Activated CD4-positive, alpha-beta T cell treated with anti-CD3 and anti-CD28 coated beads, Interleukin-2, amount 10 ng/mL, durations not matched to agents 7 days and 5 days (primary cell): ENCODE measurements at places on chromosomes 6 and 20. TPM values are rescaled to one million over a fixed set of nuclear protein-coding genes. Genes with fewer than 3 reads are reported as not detected.

The SPACA1 gene
- not detected for total RNA-seq

The FAM83D gene
- 22.5 TPM for total RNA-seq

The RNF182 gene
- total RNA-seq, result not detected

The C6orf15 gene
- not detected for total RNA-seq

The SMLR1 gene
- total RNA-seq, result not detected

The OR2H1 gene
- not detected for total RNA-seq

The LRP11 gene
- total RNA-seq, result 7.4 TPM

The ENPP3 gene
- 0.35 TPM for total RNA-seq

The USP49 gene
- total RNA-seq, result 7.0 TPM

The SCRT2 gene
- total RNA-seq, result not detected

The VSTM2L gene
- total RNA-seq, result not detected

The PRSS16 gene
- total RNA-seq, result 1.1 TPM

The C20orf202 gene
- total RNA-seq, result not detected

The FERMT1 gene
- not detected for total RNA-seq

The PROKR2 gene
- total RNA-seq, result not detected

The MYB gene
- 13.5 TPM for total RNA-seq

The GTPBP2 gene
- total RNA-seq, result 98.3 TPM

The SLC2A10 gene
- total RNA-seq, result not detected

The HSPA12B gene
- total RNA-seq, result not detected

The TNXB gene
- total RNA-seq, result 3.9 TPM
